Foreskin keratinocyte (primary cell): ENCODE measurements at places on chromosomes 7 and 10. TPM values are rescaled to one million over a fixed set of nuclear protein-coding genes. Genes with fewer than 3 reads are reported as not detected.

Gene GTF2IRD2
- 4.1 and 4.7 TPM in 2 replicates for total RNA-seq

Gene PMS2
- total RNA-seq: 11.6 and 13.2 TPM in 2 replicates

Gene ZP3
- 7.8 and 10.2 TPM in 2 replicates for total RNA-seq

DNA sequence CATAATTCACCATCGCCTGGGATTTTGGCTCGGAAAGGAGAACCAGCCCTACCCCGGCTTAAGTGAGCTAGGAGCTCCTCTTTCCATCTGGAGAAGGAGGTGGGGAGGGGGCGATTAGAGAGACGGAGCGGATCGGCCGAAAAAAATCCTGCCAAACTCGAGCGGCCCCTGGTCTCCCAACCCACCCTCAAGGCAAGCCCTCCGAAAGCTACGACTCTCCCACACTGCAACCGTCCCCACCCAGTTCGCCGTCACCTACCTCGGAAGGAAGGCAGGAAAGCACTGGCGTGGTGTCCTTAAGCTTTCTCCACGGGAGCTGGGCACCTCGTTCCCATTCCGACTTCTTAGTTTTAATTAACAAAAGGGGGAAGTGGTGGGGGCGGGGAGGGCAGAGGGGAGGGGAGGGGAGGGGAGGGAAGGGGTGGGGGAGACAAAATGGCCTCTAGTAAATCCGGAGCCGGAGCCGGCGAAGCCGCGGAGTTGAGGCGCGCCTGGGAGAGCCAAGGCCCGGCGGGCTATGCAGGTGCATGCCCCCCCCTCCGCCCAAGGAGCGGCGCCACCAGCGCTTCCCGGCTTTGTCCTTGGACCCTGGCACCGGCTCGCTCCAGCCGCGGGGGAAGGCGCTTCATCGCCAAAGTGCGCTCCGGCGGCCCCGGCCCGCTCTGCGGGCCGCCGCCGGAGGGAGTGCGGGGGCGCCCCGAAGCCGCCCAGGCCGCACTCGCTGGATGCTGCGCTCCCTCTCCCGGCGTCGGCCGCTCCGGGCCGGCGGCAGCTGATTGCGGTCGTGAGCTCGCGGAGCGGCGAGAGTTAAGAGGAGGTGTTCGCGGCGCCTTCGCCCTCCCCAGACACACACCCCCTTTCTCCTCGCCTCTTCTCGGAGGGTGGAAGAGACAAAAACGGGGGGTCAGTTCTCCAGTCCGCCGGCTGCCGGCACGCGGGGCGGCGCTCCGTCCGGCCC is at the start of gene LRRC4:
Gene LRRC4, minus strand, starts transcription at position 784 of the 958 bp plus-strand sequence. CDS start 797 bp downstream, outside the sequence.
- DNase-seq: no peak

- DNase-seq: no peak
Measured at GRCh38 chr7:139127648-139128047, 18.1 kb upstream of the ZC3HAV1 start.

DNA sequence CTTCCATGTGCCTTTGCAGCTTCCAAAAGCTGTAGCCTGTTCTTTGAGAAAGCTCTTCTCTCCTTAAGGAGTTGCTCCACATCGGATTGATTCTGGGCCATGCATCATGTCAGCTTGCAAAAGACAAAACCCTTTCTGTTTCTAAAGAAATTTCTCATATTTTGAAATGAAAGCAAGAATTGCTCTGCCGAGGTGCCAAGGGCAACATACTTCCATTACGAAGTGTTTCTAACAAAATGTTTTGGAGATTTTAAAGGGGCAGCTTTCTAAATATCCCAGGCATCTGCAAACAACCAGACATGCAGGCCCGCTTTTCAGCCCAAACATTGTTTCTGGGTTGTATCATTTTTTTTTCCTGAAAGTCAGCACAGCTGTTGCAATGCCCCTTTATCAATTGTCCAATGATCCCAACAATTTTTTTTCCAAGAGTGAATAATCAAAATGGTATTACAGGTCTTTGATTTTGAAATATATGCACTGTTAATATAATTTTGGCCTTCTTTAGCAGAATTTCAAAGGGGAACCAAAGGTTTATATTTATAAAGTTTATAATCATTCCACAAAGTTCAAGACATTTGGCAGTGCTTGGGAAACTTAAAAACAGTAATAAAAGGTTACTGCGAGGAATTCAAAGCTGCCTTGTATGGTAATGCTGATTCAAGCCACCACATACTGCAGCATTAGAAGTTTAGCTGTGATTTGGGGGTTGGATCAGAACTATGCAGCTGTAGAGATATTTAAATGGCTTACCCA is 61.0 kb downstream of the TES start:
- no peak for DNase-seq
